ENCODE measurements at places on chromosomes 11 and 22. TPM values are rescaled to one million over a fixed set of nuclear protein-coding genes. Genes with fewer than 3 reads are reported as not detected.

GRCh38 chr11:11813288-11813962 lies 28.3 kb upstream of the USP47 start:
- no peak for DNase-seq

GRCh38 chr11:12682737-12683500 lies 8.7 kb downstream of the TEAD1 start:
- no peak for DNase-seq

- DNase-seq = no peak
Observed at GRCh38 chr11:119480380-119481020, 57.5 kb upstream of the THY1 start.

DNA sequence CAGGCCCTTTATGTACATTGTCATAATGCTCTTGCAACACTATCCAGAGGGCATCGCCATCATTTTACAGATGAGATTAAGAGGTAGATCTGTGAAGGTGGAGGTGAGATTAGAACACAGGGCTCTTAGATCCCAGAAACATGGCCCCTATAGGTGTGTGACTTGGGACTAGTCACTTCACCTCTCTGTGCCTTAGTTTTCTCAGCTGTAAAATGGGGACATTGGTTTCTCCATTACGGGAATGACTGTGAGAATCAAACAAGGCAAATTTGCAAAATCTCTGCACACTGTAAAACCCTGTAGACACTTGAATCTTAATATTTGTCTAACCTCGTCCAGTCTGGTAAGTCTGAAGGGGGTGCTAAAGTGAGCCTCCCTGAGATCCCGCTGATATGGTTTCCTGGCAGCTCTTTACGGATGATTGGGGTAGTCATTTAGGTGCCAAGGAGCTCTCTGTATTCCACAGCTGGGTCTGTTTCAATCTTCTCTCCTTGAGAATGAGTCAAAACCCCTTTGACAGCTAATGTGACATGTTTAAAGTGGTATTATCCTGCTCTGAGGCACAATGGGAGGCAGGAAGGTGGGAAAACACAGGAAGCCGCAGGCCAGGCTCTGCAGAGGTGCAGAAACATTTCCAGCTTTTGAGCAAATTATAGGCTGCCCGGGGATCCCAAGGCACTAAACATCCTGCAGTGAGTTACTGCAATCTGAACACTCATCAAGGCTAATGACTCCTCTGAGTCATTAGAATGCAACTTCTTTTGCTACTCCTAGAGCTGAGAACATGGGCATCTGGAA lies 140.8 kb downstream of the CCDC81 start:
- no peak for DNase-seq

DNA sequence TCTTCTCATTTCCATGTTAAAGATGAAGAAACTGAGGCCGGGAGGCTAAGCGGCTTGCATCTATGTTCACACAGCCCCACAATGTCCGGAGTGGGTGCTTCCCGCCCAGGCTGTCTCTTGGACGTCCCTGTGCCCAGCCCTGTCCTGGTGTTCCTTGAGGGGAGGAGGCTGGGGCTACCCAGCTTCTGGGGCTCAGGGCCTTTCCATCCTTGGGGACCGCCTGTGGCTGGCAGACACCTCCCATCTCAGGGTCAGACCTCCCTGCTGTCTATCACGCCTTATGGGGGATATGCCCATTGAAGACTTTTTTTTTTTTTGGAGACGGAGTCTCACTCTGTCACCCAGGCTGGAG lies 95.5 kb downstream of the WNT7B start:
- no peak for DNase-seq

GRCh38 chr11:2382936-2383851 lies 6.1 kb downstream of the CD81 start:
- peak; percentile 65 for DNase-seq

- no peak for DNase-seq
Observed at GRCh38 chr22:33528183-33528582, 392.1 kb downstream of the LARGE1 start.

- DNase-seq = no peak
Observed at GRCh38 chr11:117610901-117611300, 186.1 kb downstream of the DSCAML1 start.

DNA sequence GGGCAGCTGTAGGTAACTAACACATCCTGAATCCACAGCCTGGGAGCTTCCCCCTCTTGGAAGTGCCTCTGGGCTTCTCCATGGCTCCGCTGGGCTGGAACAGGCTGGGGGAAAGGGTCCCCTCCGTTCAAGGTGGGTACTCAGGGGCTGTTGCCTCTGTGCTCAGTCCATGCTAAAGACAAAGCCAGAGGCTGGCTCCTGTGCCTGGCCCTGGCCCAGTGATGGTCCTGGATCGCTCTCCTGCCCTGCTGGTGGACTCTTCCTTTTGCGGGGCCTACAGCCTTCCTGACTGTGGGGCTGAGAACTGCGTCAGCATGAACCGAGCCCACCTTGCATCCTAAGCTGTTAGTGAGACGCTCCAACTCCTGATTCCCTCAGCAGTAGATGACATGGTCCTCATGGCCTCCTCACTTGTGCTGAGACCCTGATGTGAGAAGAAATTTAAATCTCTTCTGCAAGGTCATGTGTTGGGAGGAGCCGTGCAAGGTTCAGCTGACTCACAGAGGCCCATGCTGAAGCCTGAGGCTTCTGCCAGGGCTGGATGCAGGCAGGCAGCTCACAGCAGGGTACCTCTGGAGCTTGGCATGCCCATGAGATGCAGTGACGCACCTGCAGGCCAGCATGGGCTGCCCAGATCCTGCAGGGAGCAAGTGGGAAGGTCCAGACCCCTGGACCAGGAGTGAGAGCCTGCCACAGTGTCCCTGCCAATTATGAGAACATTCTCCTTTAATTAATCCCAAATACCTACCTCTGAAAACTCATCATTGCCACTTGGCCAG lies 1285.5 kb downstream of the TBC1D22A start:
- no peak for DNase-seq

DNA sequence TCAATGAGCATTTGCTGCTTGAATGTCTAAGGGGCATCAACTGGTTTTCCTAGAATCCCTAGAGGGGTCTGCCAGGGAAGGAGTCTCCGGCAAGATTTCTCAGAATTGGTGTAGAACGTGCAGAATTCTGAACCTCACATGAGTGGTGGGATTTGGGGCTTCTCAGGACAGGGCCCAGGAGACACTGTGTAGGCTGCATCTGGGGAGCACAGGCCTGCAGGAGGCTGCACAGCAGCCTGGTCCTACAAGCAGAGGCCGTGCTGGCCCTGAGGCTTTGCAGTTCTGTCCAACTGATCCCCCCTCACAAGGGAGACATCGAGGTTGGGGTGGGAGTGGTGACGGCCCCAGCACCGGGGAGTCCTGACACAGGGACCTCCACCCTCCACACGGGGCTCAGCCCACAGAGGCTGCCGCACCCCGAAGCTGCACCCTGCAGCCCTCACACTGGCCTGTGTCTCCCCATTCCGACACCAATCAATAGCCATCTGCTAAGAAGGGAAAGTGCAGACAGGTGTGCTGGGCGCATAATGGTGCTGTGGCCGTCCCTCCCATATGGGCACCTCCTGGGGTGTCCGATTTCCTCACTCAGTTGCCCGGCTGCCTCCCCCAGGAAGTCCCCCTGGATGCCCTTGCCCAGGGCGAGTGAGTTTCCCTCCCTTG lies 688.1 kb downstream of the BRD1 start:
- no peak for DNase-seq

DNA sequence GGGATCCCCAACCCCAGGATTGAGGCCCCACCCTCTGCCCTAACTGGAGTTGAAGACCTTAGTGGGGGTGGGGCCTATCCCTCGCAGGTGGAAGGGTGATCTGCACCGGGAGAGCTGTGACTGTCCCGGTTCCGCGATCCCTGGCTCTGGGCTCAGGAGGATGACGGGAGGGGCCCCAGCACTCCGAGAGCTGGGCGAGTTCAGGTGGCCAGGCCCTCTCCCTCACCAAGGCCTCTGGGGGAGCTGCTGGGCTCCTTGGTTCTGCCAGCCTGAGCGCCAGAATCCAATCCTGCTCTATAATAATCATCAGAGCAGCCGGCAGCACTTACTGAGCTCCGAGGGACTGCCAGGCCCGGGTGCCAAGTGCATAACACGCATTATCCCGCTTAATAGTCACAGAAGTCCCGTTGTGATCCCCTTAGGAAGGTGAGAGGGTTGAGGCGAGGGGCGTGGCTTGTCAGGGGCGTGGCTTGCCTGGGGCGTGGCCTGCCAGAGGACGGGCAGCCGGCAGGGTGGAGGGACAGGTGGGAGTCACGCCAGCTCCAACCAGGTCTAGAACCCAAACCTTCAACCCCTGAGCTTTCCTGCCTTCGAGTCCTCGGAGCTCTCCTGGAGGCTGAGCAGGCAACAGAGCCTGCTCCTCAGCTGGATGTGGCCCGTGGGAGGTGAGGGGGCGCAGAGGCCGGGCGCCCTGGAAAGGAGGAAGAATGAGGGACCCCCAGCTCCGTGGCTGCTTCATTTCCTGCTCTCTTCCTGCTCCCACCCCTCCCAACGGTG lies 7.3 kb upstream of the SYT7 start:
- peak; percentile 73 for DNase-seq

APLNR gene
- not detected for polyA plus RNA-seq

RHOD gene
- polyA plus RNA-seq = 0.33 TPM

CDCA5 gene
- 1.3 TPM for polyA plus RNA-seq

MYOD1 gene
- polyA plus RNA-seq = not detected
